Ascending aorta (tissue), 2 donors: ENCODE measurements at places on chromosomes 16 and 17. TPM values are rescaled to one million over a fixed set of nuclear protein-coding genes. Genes with fewer than 3 reads are reported as not detected.

PRR35 gene
- not detected for total RNA-seq

TBC1D3I gene
- not detected for total RNA-seq

C1QTNF1 gene
- 435 TPM for total RNA-seq

KCNAB3 gene
- total RNA-seq = not detected

MYOCD gene
- 153 TPM for total RNA-seq

SLC13A2 gene
- total RNA-seq = not detected

ZNF205 gene
- 49.8 TPM for total RNA-seq

ACSM2A gene
- not detected for total RNA-seq

DNAAF8 gene
- not detected for total RNA-seq

DLG4 gene
- total RNA-seq = 34.9 TPM

FBXL16 gene
- total RNA-seq = not detected

EXOC3L1 gene
- 11.2 TPM for total RNA-seq

TMEM238L gene
- not detected for total RNA-seq

ZNF830 gene
- 1.9 TPM for total RNA-seq

DNAH3 gene
- total RNA-seq = 0.32 TPM

KLHL11 gene
- total RNA-seq = 8.9 TPM
